Thymus (tissue), 14 donors: ENCODE measurements at places on chromosomes 1 and 21. TPM values are rescaled to one million over a fixed set of nuclear protein-coding genes. Genes with fewer than 3 reads are reported as not detected.

- no peak for DNase-seq
Observed at GRCh38 chr1:110880708-110881374, 7.9 kb downstream of the CD53 start.

DNA sequence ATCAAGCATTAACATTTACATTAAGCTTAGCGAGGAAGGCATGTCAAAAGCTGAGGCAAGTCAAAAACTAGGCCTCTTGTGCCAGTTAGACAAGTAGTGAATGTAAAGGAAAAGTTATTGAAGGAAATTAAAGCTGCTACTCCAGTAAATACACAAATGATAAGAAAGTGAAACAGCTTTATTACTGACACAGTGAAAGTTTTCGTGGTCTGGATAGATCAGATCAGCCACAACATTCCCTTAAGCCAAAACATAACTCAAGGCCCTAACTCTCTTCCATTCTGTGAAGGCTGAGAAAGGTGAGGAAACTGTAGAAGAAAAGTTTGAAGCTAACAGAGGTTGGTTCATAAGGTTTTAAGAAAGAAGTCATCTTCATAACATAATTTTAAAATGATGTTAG lies 131.9 kb downstream of the VAV3 start:
- no peak for DNase-seq

- DNase-seq: no peak
Observed at GRCh38 chr1:117886101-117886795, 43.2 kb downstream of the GDAP2 start.

DNA sequence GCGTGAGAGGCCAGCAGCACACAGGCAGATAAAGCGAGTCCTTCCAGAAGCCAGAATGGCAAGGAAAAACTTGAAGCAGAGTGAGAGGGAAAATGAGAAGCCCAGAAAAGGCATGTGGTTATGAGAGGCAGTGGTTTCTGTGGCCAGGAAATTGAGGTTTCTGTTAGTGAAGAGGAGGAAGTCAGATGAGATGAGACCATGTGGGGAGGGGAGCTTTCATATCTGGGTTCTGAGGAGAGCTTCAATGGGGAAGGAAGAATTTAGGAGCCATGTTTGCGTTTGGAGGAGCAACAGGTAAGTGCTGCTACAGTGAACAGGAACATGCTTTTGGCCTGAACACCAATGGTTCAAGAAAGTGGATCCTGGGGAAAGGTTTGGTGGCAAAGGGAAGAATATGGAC lies 6.1 kb upstream of the CD1A start:
- peak; percentile 87 for DNase-seq

DNA sequence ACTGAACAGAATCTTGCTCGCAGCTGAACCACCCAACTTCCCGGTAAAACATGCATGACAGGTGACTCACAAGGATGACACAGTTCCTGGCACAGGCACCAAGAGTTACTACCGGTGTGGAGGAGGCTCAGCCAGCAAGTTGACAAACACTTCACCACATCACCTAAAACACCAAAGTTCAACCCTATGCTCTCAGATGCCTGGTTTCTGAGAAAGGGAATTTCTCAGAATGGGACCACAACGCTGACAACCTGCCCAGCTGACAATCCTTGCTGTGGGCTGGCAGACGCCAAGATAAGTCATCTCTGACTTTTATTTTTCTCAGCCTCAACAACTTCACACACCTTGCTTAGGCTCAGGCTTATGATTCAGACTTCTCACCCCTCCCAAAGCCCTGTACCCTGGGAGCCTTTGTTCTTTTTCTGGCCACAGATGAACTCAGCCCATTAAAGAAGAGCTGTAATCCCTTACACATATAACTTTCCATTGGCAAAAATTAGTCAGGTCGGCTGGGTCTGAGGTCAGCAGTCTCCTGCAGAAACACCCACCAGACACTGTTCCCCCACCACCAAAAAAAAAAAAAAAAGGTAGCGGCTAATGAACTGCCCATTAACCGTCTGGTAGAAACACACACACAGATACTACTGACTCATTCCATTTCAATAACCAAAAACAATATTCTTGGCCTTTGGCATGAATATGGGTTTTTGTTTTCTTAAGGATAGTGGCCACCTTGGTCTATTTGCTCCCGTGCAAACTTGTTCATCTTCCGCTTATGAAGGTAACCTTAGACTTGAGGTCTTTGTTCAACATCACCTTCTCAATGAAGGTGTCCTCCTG lies 10.8 kb upstream of the TIAM1 start:
- peak; percentile 41 for DNase-seq

DNA sequence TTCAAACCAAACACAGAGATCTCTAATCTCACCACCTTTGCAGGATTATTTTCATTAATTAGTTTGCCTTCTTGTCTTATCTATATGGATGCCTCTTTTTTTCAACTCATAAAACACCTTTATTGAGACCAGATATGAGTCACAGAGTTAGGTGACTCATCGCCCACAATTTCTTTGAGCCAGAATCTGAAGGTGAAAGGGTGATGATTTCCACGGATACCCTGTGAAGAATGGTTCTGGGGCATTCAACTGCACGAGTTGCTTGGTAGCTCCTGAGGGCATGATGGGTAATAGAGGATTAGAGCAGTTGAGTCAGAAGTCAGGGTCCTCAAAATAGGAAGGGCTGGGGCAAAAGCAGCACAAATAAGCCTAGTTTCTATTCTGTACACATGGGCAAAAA lies 128.2 kb downstream of the TBX19 start:
- no peak for DNase-seq

DNA sequence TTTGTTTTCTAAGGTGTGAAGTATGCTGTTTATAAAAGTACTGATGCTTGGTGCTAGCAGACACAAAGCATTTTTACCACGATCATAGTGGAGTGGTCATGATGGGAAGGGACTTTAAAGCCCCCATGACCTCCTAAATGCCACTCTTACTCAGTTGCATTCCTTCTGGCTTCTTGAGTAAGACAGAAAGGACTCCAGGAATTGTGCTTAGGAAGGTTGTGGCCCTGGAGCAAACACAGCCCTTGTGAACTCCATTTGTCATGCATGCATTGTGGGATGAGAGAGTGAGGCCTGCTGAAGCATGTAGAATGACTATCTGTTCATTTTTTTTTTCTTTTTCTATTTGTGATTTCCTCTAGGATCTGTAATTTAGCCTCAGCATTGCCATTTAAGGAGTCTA lies 34.2 kb downstream of the AK5 start:
- DNase-seq: no peak

- DNase-seq: peak; percentile 97
Observed at GRCh38 chr1:158203693-158204457, 23.2 kb downstream of the CD1D start.

- DNase-seq: no peak
Observed at GRCh38 chr1:30871276-30871871, 37.2 kb downstream of the SDC3 start.

DNA sequence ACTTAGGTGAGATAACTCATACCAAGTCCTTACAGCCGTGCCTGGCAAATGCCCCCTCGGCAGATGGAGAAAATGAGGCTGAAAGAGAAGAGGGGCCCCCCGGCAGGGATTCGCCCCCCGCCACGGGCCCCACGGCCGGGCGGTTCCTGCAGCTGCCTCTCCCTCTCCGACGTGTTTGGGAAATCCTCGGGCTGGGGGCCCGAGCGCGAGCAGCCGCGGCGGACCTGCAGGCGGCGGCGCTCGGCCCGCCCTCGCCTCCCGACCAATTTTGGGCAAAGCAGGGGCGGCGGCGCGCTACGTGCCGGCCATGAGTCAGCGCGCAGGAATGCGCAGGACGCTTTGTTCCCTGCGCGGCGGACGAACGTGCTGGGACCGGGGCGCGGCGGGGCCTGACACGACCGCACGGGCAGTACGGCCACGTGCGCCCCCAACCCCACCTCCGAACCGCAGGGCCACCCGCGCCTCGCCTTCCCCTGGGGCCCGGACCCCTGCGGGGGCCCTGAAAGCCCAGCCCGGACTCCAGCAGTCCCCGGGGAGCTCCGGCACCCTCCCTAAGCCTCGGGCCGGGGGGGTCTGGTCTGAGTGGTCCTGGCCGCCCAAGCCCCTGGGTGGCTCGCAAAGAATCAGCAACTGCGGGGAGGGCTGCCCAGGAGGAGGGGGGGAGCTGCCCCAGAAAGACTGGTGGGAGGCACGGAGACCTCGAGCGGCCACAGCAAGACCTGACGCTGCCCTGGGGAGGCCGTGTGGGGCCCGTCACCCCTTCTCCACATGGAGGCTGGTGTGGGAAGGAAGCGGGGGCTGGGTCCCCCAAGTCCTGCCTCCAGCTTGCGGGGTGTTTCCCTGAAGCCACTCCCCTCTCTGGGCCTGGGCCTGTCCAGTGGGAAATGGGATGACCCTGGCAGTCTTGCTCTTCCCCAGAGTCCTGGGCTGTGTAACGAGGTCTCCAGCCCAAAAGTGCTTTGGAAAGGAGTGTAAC lies 11.9 kb upstream of the EDN2 start:
- DNase-seq: no peak

DNA sequence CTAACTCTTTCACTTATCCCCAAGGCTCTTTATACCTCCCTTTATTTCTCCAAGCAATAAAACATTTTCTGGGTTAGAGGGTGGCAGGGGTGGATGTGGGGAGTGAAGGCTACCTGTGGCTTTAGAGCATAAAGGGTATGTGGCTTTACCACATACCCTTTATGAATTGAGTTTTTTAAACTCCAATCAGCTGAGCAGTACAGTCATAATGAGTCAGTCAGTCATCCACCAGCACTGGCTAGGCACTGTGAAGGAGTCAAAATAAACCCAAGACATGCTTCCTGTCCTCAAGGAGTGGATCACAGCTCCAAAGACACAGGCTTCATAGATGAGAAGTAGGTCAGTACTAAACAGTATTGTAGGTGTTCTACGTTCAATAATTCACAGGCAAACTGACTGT lies 2.6 kb upstream of the TDRD10 start:
- no peak for DNase-seq

DNA sequence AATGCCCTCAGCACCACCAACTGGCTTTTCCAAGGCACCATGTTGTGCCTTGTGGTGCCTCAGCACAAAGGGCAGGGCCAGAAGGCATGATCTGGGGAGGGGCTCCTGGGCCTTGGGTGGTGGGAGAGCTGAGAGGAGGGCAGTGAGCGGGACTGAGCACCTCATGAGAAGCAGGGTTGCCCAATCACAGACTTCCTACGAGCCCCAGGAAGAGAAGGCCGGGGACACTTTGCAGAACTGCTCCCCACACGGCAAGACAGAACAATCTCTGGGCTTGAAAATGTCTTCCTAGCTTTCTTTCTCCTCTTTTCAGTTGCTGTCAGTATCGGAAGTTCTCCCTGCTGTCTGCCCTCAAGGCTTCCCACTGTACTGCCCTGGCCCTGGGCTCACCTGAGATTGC lies 6.8 kb downstream of the KCNJ10 start:
- DNase-seq: no peak

DNA sequence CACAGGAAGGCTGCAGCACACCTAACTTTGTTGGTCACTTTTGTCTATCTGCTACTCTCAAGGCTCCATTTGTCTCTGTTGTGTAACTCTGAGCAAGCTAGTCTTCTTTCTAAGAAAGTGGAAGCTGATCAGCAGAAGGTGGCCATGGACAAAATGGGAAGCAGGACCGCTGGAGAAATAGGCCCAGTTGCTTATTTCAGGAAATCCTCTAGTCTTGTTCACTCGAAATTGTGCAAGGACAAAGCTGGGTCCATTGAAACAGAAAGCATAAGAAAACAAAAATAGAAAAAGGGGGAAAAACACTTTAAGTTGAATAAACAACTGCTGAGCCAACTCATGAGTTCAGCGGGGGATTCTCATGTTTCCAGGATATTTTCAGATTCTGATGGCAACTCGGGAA lies 150.1 kb downstream of the PBX1 start:
- no peak for DNase-seq

DNA sequence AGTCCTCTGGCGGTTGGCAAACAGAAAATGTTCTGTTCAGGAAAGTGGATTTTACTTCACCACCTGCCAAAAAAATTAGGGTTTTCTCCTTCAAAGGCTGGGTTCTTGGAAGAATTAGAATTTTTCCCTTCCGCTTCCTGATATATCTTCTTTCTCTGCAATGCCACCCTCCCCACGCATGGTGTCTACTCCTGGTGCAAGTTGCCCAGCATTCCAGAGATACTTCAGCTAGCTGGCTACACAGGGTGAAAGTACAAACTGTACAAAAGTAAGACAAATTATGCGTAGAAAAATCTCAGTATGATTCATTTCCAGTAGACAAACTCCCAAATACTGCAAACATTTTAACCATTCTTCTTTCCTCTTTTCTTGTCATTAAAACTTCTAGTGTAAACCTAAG lies 430.1 kb upstream of the ESRRG start:
- no peak for DNase-seq

- DNase-seq: no peak
Observed at GRCh38 chr1:68173936-68174737, 58.2 kb downstream of the WLS start.

GRCh38 chr1:28737307-28738132 lies 780 bp downstream of the YTHDF2 start:
- peak; percentile 24 for DNase-seq

Gene FALEC
- total RNA-seq: 0.19 TPM

Gene TFF1
- not detected for total RNA-seq

Gene GPR25
- total RNA-seq: 0.05 TPM

Gene IRF6
- 22.8 TPM for total RNA-seq

Gene FCMR
- total RNA-seq: 38.9 TPM

Gene TMEM51
- total RNA-seq: 3.4 TPM

Gene CYP4Z1
- total RNA-seq: 0.42 TPM

Gene XCL1
- total RNA-seq: 10.7 TPM
